Transverse colon (tissue), 4 donors: ENCODE measurements at places on chromosomes 6 and 20. TPM values are rescaled to one million over a fixed set of nuclear protein-coding genes. Genes with fewer than 3 reads are reported as not detected.

Gene CPNE1
- total RNA-seq, result 163 TPM

DNA sequence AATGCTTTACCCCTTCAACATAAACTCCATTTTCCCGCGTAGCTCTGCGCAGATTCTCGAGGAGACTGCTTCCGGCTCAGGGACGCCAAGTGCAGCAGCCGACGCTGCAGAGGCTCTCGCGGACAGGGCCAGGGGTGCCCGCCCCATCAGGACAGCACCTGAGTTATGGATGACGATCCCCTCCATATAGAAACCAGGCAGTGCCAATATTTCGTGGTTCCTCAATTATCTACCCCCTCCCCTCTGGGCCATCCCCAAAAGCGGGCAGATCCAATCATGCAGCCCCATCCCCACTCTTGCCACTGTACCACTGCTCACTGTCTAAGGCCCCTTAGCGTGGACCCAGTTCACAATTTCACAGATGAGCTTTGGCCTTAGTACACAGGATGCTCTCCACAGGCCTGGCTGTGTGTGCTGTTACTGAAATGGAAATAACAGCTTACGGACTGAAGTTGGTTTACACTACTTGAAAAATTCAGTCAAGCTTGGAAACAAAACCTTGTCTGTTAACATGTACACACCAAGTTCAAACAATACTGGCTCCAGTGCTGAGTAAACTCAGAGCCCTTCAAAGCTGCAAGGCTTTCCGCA is 74.5 kb downstream of the DACT2 start:
- H3K4me3 ChIP-seq, result no peak overlapping the region
- no peak overlapping the region for H3K27ac ChIP-seq
- no peaks in the 10 kb centered on the region for H3K36me3 ChIP-seq
- no peak for DNase-seq
- H3K4me1 ChIP-seq, result peaks cover 10% of the 10 kb centered on the region

DNA sequence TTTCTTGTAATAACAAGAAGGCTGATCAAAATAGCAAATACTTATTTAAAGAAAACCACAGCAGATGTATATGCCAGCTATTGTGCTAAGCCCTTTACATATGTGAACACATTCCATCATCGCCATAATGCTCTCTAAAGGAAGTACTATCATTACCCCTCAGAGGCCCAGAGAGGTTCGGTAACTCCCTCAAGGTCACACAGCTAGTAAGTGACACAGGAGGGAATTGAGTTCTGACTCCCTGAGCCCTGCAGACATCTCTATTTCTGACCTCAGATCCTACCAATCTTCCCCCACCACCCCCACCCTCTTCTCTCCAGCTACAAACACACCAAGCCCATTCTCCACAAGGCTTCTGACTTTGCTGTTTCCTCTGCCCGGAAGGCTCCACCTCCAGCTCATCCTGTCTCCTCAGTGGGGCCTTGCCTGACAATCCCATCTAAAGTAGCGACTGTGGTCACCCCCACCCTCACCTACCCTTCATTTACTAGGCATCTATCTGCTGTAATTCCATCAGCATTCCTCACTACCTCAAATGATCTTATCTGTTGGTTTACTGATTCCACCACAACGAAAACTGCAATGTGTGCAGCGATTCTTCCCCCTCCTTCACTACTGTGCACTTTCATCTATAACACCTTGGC is 234.5 kb downstream of the LRFN2 start:
- H3K36me3 ChIP-seq, result no peaks in the 10 kb centered on the region
- no peak for DNase-seq
- H3K27ac ChIP-seq, result no peak overlapping the region
- H3K4me3 ChIP-seq, result no peak overlapping the region
- no peaks in the 10 kb centered on the region for H3K27me3 ChIP-seq

- no peaks in the 10 kb centered on the region for H3K36me3 ChIP-seq
- H3K4me3 ChIP-seq, result no peak overlapping the region
- no peak for DNase-seq
Observed at GRCh38 chr6:80328652-80329051, 222.2 kb downstream of the BCKDHB start.
